ENCODE measurements at places on chromosomes 6 and 20. TPM values are rescaled to one million over a fixed set of nuclear protein-coding genes. Genes with fewer than 3 reads are reported as not detected.

DNA sequence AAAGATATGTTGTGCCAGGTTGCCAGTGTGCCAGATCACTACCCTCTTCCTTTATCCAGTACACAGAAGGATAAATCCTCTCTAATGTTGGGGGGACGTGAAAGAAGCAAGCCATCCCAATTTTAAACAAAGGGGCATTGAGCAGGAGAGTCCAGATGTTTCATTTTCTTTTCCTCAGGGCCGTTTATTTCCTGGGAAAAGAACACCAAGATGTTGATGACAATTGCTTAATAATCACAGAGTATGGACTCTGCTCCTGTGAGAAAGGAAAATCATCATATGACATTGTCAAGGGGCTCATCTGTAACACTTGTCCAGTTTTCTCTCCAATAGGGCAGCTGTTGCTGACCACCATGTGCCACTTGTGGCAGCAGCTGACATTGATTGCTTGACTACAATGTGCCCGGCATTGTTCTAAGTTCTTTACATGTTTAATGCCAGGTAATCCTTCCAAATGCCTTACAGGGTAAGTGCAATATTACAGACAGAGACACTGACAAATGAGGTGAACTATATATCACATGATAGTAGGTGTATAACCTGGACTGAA is 161.4 kb downstream of the CD109 start:
- DNase-seq = no peak

DNA sequence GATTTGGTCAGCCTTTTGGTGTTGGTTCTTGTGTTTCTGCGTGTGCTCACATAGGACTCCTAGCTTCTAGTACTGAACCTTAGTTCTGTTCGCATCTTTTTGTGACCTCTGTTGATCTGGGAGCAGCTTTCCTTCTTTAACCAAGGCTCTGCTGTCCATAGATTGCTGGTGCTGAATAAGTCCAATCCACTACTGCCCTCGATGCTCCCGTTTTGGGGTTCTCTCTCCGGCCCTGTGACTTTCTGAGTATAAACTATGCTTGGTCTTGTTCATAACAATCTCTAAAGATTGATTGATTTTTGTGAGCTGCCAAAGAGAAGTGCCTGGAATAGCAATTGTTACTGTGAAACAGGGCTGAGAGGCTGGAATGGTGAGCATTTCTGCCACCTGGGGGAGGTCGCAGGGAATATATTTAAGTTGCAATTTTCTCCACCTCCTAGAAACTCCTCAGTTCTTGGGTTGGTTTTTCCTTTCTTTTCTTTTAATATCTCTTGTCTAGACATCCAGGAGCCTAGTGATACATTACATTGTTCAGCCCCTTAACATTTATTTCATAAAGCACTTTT is 422.9 kb upstream of the CHD6 start:
- DNase-seq = no peak

GRCh38 chr6:150280703-150281102 is 88.1 kb upstream of the IYD start:
- DNase-seq = no peak

- no peak for DNase-seq
These were observed 18.4 kb downstream of the THBS2 start for GRCh38 chr6:169235286-169235685.

GRCh38 chr6:89581689-89582088 is 56.9 kb downstream of the LYRM2 start:
- no peak for DNase-seq

DNA sequence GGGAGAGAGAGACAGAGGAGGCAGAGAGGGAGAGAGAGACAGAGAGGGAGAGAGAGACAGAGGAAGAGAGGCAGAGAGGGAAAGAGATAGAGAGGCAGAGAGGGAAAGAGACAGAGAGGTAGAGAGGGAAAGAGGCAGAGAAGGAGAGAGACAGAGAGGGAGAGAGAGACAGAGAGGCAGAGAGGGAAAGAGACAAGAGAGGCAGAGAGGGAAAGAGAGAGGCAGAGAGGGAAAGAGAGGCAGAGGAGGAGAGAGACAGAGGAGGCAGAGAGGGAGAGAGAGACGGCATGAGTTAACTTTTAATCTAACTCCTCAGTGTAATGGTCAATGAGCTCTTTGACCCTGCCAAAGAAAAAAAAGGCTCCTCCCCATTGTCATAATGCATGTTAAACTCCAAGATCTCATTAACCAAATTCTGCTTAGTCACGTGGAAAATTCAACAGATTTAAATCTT is 7.1 kb downstream of the ELOVL2 start:
- DNase-seq = no peak

The EGFL8 gene
- total RNA-seq = 17.0 TPM

The TRAM2 gene
- total RNA-seq = 11.5 TPM

The BCLAF1 gene
- 85.0 TPM for total RNA-seq

The NCOA3 gene
- 45.8 TPM for total RNA-seq

The HLA-DOB gene
- total RNA-seq = 1.7 TPM

The DACT2 gene
- 19.0 TPM for total RNA-seq
